ENCODE measurements at places on chromosomes 2 and 18. TPM values are rescaled to one million over a fixed set of nuclear protein-coding genes. Genes with fewer than 3 reads are reported as not detected.

PTMA gene
- 181 TPM for total RNA-seq

GRCh38 chr2:31314761-31315160 lies 80.8 kb downstream of the EHD3 start:
- H3K27ac ChIP-seq: no peak overlapping the region
- no peaks in the 10 kb centered on the region for H3K36me3 ChIP-seq
- no peak for DNase-seq
- no peaks in the 10 kb centered on the region for H3K27me3 ChIP-seq
- no peaks in the 10 kb centered on the region for H3K4me1 ChIP-seq

DYNAP gene
- not detected for total RNA-seq

DNA sequence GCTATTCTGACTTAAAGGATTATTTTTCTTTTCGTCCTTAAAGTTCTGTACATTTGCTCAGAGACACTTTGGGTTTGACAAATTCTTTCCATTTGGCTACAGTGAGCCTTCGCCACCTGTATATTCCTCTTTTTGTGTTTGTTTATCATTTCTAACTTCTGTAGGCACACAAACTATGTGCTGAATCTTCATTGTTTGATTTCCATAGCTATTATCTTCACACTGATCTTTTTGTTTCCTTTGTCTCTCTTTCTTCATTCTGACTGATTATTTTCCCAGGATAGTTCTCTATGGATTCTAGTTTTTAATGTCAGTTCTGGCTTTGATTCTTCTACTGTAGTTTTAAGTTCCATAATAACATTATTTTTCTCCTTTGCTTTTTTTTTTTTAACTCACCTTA lies 350.2 kb downstream of the ZNF521 start:
- H3K4me3 ChIP-seq: no peak overlapping the region
- H3K4me1 ChIP-seq: peaks cover 12% of the 10 kb centered on the region
- H3K27ac ChIP-seq: no peak overlapping the region
- no peaks in the 10 kb centered on the region for H3K36me3 ChIP-seq
- no peak for DNase-seq

GRCh38 chr2:162012565-162013058 lies 61.4 kb downstream of the DPP4 start:
- no peaks in the 10 kb centered on the region for H3K4me1 ChIP-seq
- H3K27ac ChIP-seq: no peak overlapping the region
- no peaks in the 10 kb centered on the region for H3K36me3 ChIP-seq
- no peak for DNase-seq
- H3K4me3 ChIP-seq: no peak overlapping the region
- H3K27me3 ChIP-seq: peaks cover 3% of the 10 kb centered on the region

GRCh38 chr2:215619022-215619958 lies 183.4 kb upstream of the FN1 start:
- no peak overlapping the region for H3K4me3 ChIP-seq
- no peak overlapping the region for H3K27ac ChIP-seq
- H3K27me3 ChIP-seq: no peaks in the 10 kb centered on the region
- no peaks in the 10 kb centered on the region for H3K36me3 ChIP-seq
- no peak for DNase-seq
- H3K4me1 ChIP-seq: no peaks in the 10 kb centered on the region

- no peaks in the 10 kb centered on the region for H3K27me3 ChIP-seq
- no peaks in the 10 kb centered on the region for H3K4me1 ChIP-seq
- H3K4me3 ChIP-seq: no peak overlapping the region
- no peak for DNase-seq
- no peak overlapping the region for H3K27ac ChIP-seq
Measured at GRCh38 chr2:60489289-60489688, 64.2 kb downstream of the BCL11A start.

RNASEH1 gene
- total RNA-seq: 24.4 TPM

TMEM247 gene
- total RNA-seq: not detected

GRCh38 chr2:166417669-166418068 lies 41.9 kb upstream of the SCN9A start:
- no peak overlapping the region for H3K27ac ChIP-seq
- H3K4me3 ChIP-seq: no peak overlapping the region
- H3K4me1 ChIP-seq: no peaks in the 10 kb centered on the region
- DNase-seq: no peak
- no peaks in the 10 kb centered on the region for H3K27me3 ChIP-seq

DNA sequence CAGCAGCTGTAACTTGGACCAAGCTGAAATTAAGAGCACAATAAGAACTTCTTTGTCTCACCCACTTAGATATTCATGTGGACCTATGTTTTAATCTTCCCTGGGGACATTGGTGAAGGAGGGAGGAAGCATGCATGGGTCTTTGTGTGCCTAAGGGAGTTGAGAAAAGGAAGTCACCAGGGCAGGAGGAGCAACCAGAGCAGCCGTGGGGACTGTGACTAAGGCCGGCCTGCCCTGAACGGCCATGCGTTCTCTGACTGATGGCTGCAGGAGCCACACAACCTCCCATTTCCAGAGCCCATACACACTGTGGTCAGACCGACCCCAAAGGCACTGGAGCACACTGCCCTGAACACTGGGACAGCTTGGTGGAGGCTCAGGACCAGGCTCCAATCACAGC lies 43.7 kb upstream of the SLC35G4 start:
- H3K4me3 ChIP-seq: no peak overlapping the region
- H3K4me1 ChIP-seq: no peaks in the 10 kb centered on the region
- DNase-seq: no peak
- H3K36me3 ChIP-seq: no peaks in the 10 kb centered on the region
- no peaks in the 10 kb centered on the region for H3K27me3 ChIP-seq

DNA sequence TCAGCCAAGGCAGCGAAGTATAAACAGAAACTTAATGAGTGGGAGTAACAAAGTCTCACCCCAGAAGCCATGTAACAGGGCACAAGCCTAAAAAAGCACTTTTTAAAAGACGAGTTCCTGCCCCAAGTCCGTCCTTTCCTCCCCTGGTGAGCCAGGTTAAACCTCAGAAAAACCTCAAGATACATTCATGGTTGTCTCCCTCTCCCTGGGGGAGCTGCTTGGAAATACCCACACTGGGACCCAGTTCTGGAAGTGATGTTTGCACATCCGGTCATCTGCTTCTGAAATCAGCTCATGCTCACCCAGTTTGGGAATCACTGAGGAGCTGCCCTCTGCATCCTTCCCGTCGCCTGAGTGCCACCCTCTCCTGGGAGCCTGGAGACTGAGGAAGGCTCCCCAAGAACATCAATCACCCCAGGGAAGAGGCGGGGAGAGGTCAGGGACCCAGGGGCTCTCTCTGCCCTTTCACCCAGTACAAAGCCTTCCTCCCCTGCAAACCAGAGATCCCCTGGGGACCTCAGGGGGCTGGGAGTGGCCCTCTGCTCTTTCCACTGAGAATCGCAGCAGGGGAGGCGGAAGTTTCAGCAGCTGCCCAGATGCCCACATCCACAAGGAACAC lies 150.6 kb upstream of the AGAP1 start:
- H3K4me3 ChIP-seq: no peak overlapping the region
- DNase-seq: no peak
- no peak overlapping the region for H3K27ac ChIP-seq

ERMN gene
- not detected for total RNA-seq

DNA sequence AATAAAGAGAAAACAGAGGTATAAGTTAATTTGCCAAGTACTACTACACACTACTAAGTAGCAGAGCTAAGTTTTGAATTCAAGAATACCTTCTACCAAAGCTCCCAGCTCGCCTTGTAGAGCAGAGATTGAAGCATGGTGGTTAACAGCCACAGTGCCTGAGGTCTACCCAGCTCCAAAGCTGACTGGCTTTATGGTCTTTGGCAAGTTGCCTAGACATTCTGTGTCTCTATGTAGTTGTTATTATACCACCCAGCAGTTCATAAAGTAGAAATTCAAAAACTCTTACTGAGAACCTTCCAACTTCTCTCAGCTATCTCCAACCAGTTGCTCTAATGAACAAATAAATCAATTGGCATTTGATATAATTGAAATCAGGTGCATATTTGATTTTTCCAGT lies 87.8 kb downstream of the PDE11A start:
- no peak overlapping the region for H3K4me3 ChIP-seq
- DNase-seq: no peak
- no peak overlapping the region for H3K27ac ChIP-seq

- no peak overlapping the region for H3K27ac ChIP-seq
- no peaks in the 10 kb centered on the region for H3K27me3 ChIP-seq
- no peaks in the 10 kb centered on the region for H3K36me3 ChIP-seq
- H3K4me1 ChIP-seq: no peaks in the 10 kb centered on the region
Measured at GRCh38 chr2:3643371-3644245, 14.4 kb upstream of the ALLC start.

Measured in psoas muscle (tissue), 8 donors.